ENCODE measurements at places on chromosomes 11 and 22.

DNA sequence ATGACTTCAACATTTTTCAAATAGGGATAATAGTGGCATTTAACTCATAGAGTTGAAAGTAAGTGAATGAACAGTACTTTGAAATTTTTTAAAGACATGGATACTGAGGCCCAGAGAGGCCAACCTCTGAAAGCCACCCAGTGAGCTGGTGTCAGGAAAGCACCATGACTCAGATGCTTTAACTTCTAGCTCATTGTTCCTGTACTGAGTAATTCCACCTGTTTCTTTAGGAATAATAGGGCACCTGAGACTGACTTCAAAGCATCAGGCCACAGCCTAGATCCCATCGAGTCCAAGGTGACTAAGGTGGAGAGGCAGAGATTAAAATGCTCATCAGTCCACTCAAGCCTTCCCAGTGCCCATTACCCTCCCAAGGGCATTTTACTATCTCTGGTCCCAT, 491.8 kb upstream of the TENM4 start:
- DNase-seq: no peak

GRCh38 chr22:41000941-41001721, 50.0 kb downstream of the RBX1 start:
- DNase-seq: no peak

DNA sequence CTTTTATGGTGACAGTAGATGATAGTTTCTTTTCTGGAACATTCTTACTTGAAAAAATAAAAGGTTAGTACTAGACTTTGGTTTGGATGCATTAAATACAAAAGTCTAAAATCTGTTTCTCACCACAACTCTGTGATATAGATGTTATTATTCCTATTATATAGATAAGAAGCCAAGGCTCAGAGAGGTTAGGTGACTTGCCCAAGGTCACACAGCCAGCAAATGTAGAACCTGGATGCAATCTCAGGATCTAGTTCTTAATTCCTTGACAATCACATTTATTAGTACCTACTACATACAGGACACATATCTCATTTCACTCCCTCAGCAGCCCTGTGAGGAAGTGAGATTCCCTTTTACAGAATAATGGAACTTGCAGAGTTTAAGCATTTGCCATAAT, 26.3 kb upstream of the SMCO4 start:
- no peak for DNase-seq

DNA sequence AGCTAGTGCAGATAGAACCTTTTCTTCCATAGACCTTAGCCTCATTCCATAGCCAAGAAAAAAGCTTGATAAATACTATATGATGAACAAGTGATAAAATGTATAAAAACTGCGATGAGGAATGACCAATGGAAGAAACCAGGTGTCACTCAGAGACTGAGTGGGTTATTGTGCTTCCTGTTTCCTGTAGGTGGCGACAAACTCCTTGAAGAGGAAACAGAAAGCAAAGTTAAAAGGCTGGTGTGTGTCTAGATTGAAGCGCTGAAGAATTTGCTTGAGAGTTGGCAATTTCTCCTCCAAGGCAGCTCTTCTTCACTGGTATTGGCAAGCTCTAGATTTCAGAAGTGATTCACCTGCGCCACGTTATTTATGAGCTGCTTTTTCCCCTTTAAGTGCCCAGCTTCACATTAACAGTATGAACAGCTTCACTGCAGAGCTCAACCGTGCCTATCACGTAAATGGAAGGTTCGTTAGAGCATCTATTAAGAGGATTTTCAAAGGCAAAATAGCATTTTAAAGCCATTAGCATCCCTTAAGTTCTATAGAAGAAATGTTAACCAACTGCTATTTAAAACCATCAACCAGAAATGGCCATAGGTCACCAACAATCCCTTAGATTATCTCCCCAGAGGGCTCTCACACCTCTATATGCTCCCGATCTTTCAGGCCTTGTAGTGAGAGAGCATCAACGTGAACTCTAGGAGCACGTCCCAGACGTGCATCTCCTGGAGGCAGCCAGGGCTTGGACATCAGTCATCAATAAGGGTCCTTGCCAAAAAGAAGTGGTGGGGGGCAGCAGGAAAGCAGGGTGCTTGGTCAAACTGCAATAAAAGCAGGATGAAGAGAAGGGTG, 179.4 kb downstream of the CADM1 start:
- peak; percentile 49 for DNase-seq

- DNase-seq: no peak
Measured at GRCh38 chr11:69627551-69627950, 13.4 kb upstream of the CCND1 start.

DNA sequence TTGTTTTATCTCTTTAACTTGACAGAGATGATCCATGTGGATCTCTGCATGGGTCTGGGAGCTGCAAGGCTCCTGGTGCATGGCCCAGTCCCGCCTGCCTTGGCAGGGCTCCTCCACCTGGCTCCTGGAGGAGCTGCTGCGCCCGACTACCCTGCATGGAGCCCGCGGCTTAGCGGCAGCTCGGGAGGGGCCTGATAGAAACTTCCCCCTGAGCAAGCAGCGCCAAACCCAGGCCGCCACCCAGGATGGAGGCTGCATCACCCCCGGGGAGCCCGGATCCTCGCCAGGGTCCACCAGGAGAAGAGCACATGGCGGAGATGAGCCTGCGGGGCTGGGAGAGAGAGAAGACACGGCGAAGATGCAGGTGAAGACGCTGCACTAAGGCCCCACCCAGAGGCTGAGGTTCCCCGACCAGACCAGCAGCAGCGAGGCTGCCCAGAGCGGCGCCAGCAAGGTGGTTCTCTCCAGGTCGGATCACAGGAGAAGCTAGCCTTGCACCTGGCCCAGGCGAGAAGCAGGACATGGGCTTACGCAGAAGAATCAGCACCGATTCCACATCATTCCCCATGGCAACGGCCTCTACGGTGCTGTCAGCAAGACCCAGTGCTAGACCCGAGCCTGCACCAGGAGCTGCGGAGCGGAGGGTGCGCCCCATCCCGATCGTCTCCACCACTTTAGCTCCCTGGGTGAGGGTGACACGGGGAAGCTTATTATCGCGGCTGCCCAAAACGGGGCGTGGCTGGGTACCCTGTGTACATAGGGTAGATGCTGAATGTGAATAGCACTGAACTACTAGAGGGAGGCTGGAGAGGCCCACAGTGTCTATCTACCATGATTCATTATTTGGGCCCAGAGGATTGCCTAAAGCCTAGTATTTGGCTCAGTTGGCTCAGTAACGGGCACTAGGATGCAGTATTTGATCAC, 41.3 kb upstream of the VPREB1 start:
- no peak for DNase-seq

GRCh38 chr22:19005905-19006304, 69.8 kb upstream of the PRODH start:
- DNase-seq: no peak

DNA sequence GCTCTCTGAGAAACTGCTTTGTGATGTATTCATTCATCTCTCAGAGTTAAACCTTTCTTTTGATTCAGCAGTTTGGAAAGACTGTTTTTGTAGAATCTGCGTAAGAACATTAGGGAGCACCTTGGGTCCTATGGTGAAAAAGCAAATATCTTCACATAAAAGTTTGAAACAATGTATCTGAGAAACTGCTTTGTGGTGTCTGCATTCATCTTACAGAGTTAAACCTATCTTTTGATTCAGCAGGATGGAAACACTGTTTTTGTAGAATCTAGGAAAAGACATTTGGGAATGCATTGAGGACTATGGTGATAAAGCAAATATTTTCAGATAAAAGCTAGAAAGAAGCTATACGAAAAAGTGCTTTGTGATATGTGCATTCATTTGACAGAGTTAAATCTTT, 361.3 kb downstream of the OR4C45 start:
- no peak for DNase-seq

DNA sequence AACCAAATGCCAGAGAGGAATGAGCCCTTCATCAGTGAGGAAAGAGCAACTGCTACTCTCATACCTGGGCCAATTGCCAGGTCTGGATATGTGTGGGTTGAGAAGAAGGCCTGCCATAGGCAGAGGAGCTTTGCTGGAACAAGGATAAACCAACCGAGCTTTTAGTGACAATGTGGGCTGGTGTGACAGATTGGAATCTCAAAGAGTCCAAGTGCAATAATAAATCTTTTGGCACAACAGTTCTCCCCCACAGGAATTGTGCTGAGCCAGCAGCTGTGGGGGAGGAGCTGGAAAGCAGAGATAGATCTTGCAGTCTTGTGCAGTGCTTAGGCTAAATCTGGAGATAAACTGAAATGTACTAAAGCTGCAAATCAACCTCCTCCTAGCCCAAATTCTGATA, 79.4 kb upstream of the ISX start:
- no peak for DNase-seq

DNA sequence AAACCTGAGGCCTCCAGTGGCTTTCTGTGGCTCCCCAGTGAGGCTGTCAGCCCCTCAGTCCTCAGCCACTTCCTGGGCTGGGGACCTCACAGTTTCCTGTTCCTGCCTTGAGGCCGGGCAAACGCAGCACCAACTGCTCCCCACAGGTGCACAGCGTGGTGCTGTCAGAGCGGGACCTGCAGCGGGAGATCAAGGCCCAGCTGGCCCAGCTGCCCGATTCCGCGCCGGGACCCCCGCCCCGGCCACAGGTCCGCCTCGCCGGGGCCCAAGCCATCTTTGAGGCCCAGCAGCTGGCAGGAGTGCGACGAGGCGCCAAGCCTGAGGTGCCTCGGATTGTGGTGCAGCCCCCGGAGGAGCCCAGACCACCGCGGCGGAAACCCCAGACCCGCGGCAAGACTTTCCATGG, 5.4 kb downstream of the TBC1D10C start:
- DNase-seq: no peak

DNA sequence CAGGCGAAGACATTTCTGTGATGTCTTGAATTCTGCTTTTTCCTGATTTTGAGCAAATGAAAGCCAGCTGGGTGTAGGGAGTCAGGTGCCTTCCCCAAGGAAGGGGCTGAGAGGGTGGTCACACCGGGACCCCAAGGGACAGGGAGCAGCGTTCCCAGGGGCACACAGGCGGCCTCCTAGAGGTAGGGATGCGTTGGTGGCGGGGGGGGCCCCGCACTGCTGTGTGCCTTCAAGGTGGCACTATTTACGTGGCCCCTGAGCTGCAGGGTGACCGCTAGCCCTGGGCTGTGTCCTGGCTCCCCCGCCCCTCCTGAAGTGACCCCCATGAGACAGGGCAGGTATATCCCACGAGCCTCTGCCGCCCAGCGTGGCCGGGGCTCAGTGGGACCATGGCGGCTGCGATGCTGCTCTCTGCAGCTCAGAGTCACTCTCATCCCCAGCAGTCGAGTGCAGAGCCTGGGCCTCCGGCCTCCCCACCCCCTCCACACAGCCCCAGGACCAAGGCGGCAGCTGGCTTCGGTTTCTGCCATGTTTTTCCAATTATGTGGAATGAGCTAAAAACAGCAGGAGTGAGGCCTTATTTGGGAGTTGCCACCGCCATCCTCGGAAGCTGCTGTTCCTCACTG, 60.9 kb downstream of the LRP5 start:
- DNase-seq: no peak

DNA sequence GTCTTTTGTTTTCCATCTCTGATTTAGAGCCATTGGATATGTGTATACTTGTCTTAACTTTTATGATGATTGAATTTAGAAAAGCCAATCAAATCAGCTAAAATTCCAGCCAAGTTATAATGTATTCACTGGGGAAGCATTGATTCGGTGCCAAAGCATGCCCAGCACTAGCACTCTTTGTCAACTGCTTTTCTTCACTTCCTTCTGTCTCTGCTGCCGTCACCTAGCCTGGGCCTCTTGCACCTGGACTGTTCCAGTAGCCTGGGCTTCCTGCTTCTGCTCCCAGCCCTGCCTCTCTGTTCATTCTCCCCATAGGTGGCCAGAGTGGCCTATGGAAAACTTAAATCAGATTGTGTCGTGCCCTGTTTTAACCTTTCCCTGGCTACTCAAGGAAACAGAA, 80.7 kb downstream of the NAV2 start:
- no peak for DNase-seq
